Left renal cortex interstitium (tissue), 4 donors: ENCODE measurements at places on chromosomes 7 and 10. TPM values are rescaled to one million over a fixed set of nuclear protein-coding genes. Genes with fewer than 3 reads are reported as not detected.
A peak's percentile ranks its signal among the peaks of the same experiment; 100 is the strongest.

- no peak for DNase-seq
Measured at GRCh38 chr7:128389618-128390329, 20.0 kb downstream of the IMPDH1 start.

The PITX3 gene
- 1.1 TPM for polyA plus RNA-seq

DNA sequence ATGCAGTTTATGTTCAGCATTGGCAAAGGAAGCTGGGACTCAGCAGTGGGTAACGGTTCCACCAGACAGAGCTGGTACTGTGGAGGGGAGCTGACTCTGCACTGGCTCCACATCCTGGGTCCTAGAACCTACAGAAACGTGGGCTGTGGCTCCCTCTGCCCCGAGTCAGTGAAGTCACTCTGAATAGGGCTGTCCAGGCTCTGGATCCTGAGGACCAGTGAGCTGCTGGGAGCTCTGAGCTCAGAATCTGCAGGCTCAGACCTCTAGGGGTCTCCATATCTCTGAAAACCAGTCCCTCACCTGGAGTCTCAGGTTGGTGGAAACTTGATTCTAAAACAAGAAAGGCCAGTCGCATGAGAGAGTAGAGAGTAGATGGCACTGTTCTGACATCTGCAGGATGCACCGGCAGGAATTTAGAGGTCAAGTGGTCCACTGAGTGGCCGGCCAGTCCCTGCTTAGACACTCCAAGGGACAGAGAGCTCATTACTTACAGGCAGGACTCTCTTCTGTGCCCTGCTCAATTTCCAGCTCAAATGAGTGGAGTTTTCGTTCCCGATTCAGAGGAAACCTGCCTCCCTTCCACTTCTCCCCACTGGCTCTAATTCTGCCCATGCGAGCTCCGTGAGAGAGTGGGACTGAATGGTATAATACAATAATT, 18.6 kb downstream of the NPFFR1 start:
- no peak for DNase-seq

GRCh38 chr10:6455592-6455991, 124.5 kb downstream of the PRKCQ start:
- no peak for DNase-seq

GRCh38 chr10:121576139-121576538, 22.1 kb downstream of the FGFR2 start:
- no peak for DNase-seq

- DNase-seq: peak; percentile 58
Measured at GRCh38 chr10:86693721-86694369, 25.5 kb downstream of the LDB3 start.

The IFT22 gene
- polyA plus RNA-seq: 79.6 TPM

The CALML3 gene
- 0.08 TPM for polyA plus RNA-seq

GRCh38 chr7:550881-551614, 31.4 kb upstream of the PDGFA start:
- DNase-seq: no peak

DNA sequence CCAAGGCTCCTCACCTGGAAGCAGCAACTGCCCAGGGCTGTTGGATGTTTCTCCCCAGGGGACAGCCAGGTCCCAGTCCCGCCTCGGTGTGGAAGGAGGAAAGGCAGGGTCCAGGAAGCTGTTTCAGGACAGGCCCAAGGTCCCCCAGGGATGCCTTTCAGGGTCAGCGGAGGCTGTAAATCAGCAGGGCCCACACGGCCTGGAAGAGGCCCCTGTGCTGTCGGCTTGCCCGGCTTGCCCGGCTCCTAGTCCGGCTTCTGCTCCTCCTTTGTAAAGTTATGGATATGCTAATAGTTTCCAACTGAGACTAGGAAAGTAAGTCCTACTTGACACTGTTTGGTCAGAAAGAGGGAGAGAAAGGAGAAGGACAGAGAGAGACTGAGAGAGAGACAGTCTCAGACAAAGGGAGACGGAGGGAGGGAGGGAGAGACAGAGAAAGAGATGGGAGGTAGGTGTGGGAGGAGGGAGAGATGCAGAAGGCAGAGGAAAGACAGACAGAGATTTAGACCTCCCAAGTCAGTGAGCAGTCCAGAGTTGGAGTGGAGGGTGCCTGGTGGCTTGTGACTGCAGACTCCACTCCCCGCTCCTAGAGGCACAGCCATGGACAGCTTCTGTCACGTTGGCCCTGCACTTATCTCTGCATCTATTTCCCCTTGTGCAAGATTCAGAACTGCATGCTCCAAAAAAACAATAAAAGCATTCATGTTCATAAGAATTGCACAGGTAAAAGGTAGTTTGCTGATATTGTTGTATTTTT, 10.5 kb downstream of the IKZF1 start:
- no peak for DNase-seq

DNA sequence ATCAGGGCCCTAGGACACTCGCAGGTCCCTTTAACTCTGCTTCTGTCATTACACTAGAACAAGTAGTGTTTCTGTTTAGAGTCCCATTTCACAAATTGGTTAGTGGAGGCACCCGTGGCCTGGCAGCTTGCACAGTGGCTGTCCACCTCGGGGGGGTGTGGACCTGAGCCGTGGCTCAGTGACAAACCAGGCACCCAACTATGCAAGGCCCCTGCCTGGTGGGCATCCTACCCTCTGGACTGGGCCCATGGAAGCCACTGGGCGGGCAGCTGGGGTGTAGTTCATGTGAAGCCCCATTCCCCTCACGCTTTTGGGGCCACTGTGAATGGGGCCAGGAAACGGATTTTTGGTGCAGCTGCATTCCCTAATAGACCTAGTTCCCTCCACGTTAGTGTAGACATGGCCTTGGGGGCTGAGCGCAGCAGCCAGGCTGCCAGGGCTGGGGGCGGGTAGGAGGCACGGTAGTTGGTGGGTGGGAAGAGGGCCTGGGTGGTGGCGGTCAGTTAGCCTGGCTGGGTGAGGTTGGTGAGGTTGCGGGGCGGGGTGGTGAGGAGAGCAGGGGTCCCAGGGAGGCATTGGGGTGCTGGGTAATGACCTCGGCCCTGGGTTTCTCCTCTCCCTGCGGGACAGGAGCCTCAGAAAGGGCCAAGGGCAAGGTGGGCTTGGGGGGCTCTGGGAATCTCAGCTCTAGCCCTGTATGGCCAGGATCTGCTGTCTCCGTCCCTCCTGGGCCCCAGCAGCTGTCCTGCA, 18.7 kb downstream of the ZNF316 start:
- no peak for DNase-seq

DNA sequence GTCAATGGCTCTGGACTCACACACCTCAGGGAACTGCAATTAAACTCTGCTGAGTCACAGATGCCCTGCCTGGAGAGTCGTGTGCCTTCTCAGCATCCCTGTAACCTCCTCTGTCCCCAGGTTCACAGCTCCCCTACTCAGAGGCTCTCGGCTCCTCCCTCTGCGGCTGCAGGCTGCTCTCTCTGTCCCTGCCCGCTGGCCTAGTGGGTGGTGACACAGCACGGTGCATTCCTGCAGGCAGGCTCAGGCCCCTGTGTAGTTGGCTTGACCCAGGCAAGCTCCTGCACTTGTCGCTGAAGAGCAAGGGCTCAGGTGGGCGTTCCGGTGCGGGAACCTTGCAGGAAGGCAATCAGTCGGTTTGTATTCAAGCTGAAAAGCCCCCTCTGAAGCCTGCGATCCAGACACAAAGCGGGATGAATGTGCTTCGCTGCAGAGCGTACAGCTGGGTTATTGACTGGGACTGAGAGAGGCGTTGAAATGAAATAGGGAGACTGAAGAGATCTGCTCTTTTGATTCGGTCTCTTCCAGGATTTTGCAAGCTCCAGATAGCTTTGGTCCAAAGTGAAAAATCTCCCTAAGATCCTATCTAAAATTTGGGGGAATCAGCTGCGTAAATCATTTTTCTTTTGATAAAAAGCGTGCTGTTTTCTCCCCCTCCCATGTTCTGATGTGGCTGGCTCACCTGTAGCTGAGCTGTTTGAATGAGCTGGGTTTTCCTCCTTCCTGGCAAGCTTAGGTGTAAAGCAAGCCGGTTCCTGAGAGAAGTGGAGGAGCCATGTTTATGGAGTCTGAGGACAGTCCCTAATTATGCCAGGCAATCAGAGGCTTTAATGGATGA, 208.7 kb upstream of the PHYHIPL start:
- peak; percentile 13 for DNase-seq

The CARD11 gene
- 1.1 TPM for polyA plus RNA-seq

GRCh38 chr7:135932131-135932530, 45.0 kb downstream of the MTPN start:
- DNase-seq: no peak

DNA sequence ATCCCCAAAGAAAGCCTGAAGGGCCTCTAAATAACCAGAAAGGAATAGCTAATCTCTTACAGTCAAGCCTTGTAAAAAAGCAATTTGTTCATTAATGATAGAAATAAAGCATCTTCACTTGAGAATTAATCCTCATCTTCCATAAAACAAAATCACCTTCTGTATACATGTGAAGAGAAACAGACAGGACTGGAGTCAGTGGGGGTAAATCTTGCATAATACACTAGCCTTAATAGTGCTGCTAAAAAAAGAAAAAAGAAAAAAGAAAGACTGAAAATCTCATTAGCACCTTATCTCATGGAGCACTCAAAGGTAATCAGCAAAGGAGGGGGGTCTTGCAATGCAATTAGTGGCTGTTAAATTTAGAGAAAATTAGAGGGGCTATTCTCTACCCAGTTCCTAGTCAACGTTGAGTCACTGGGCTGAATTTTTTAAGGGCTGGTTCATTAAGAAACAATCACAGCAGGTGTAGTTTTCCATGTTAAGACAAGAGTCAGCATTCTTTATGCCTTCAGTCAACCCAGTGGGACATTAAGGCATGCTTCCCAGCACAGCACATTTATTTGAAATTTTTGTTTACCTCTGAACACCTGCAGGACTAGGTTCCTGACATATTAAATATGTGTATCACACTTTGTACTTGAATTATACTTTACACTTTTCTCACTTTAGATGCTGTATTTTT, 1455.7 kb upstream of the CELF2 start:
- no peak for DNase-seq

The SFXN4 gene
- polyA plus RNA-seq: 30.4 TPM

- no peak for DNase-seq
Measured at GRCh38 chr10:113631684-113632367, 32.0 kb downstream of the NRAP start.

DNA sequence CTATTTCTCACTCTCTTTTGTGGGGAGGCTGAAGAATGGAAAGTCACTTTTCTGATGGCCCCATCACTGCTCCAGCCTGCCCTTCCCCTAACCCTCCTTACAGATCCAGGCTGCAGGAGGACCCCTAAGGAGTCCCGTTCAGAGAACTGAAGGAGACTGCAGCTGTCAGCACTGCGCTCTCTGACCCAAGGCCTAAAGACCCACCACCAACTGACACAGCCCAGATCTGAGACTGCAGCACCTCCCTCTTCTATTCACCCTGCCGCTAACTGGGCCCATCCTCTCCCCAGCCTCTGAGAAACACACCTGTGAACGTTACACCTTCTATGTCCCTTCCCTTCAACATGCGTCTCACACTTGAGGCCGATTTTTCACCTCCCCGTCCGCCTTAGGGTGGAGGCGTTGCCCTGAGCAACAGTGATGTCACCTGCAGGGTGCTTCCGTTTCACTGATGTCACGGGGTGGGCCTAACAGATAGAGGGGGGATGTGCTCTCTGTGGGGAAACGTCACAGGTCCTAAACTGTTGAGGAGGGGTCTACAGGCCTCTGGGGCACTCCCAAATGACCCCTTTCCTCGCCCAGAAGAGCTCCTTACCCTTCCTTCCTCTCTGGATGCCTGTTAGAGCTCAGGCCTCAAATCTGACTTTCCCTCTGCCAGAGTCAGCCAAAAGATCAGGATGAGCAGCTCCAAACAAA, 5.1 kb downstream of the ITPRIP start:
- no peak for DNase-seq

The CLCN1 gene
- polyA plus RNA-seq: 0.13 TPM

- no peak for DNase-seq
Measured at GRCh38 chr10:125565046-125565445, 117.9 kb downstream of the TEX36 start.

- DNase-seq: no peak
Measured at GRCh38 chr7:33421429-33421828, 292.1 kb downstream of the BBS9 start.

The ASB4 gene
- polyA plus RNA-seq: 0.22 TPM

The GALNT11 gene
- polyA plus RNA-seq: 119 TPM

GRCh38 chr7:120802751-120803150, 55.2 kb downstream of the TSPAN12 start:
- DNase-seq: no peak

The MKLN1 gene
- 41.3 TPM for polyA plus RNA-seq

The SCART1 gene
- polyA plus RNA-seq: 3.7 TPM

The CTAGE6 gene
- polyA plus RNA-seq: 0.23 TPM

- DNase-seq: no peak
Measured at GRCh38 chr10:122821808-122822207, 23.8 kb downstream of the CUZD1 start.

DNA sequence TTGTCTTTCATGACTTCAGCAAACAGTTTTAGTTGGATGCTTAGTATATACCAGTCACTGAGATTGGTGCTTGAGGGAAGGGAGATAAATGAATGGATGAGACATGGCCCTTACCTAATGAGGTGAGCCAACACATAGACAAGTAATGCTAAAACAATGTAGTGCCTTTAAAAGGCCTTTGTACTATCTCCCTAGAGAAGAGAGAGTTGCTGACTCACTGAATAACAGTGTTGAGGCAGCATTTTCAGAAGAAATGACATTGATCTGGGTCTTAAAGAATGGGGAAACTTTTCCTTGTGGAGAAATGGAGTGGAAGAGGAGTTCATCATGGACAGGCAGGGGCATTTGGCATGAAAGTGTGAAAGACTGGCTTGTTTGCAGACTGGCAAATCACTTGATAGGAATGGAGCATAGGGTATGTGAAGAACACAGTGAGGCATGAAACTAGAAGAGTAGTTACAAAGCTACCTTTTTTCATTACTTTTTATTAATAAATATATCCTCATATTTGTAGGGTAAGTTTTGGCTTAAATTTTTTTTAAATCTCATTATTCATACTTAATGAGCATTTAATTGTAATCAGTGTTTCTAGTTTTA, 91.2 kb downstream of the KAT6B start:
- DNase-seq: no peak

The KCNIP2 gene
- 8.8 TPM for polyA plus RNA-seq

- DNase-seq: no peak
Measured at GRCh38 chr7:18834577-18834976, 282.9 kb downstream of the TWIST1 start.

DNA sequence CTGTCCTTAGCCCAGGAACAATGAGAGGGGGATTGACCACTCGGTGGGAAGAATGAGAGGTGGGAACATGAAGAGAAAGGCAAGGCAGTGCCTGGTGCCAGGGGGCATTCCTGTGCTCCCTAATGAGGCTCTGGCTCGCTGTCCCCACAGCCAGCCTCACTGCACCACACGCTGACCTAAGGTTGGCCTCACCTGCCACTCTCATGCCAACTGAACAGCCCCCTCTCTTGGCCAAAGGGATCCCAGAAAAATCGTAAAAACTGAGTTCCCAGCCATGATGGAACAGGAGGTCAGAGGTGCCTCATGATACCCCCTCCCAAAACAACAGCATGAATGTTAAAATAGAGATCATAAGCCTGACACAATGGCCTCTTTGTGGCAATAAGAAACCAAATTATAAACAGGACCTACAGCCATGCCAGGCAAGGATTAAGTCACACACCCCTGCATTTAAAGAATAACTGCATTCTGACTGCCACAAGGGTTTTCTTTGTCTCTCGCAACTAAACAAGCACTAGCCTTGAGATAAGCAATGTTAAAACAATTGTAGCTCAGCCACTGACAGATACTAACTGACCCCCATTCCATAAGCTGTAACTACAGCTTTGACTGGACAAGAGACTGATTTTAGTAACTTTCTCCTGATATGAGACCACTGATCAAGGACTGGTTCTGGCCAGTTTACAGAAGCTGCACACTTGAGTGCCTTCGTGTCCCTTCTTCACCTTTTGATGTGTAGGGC, 149.2 kb downstream of the SH2D4B start:
- no peak for DNase-seq
